GM06990 (cell line): ENCODE measurements at places on chromosomes 4 and X.

GRCh38 chr4:110247591-110247990 lies 49.2 kb upstream of the ELOVL6 start:
- no peak for DNase-seq

GRCh38 chr4:6619466-6620255 lies 20.8 kb upstream of the MRFAP1 start:
- DNase-seq, result no peak

DNA sequence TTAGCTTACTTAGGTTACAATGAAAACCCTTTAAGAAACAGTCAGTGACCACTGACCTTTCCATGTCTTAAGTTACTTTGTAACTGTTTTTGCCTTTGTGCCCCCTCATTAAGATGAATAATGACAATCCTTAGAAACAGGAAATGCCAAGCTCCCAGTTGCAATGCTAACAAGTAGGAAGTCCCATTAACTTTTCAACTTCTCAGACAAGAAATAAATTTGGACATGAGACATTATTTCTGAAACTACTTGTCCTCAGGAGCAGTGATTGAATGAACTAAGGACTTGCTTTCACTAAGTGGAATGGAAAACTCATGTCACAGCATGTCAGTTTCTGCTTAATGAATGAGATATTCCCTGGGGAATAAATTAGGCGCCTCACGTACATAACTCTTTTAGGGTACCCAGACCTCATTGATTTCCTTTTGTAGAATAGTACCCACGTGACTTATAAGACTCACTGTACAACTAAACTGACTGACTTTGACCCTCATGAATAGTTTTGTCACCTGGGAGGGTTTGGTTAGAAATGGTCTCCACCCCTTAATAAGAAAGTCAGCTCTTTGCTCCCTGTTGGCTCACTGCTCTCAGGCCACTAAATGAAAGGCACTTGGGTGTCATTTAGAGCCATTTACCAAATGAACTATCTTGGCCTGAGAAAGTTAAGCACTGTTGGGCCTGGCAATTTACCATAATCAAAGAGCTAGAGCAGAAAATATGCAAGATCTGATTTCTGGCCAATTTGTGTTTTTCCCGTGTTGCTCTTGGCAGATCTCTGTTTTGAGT lies 383.9 kb downstream of the RPA4 start:
- DNase-seq, result no peak

GRCh38 chr4:145709336-145709735 lies 29.4 kb downstream of the C4orf51 start:
- DNase-seq, result no peak

GRCh38 chr4:100742045-100742444 lies 224.2 kb upstream of the EMCN start:
- no peak for DNase-seq

DNA sequence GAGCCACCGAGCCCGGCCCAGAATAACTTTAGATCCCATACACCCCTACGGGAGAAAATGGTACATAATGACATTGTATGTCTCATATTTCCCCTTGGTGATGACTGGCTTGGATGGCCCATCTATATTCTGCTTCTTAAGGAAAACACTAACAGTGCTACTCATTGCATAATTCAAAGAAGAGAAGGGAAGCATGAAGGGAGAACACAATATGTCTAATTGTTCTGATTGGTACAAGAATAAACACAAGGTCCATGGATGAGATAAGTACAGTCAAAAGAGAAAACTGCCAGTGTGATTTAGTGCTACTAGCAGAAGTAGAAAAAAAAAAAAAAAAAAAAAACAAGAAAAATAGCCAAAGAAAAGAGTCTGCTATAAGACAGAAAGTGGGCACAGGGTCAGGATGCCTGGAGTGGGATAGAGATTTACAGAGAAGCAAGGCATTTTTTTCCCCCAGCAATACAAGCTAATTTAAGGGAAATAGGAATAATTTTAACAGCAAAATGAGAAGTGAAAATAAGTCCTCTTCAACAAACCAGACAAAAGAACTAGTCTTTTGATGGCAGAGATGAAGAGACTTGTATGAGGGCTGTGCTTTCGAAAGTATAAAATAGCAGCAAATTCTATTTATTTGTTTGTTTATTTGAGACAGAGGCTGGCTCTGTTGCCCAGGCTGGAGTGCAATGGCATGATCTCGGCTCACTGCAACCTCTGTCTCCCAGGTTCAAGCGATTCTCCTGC lies 96.5 kb upstream of the MAP3K15 start:
- peak; percentile 27 for DNase-seq

DNA sequence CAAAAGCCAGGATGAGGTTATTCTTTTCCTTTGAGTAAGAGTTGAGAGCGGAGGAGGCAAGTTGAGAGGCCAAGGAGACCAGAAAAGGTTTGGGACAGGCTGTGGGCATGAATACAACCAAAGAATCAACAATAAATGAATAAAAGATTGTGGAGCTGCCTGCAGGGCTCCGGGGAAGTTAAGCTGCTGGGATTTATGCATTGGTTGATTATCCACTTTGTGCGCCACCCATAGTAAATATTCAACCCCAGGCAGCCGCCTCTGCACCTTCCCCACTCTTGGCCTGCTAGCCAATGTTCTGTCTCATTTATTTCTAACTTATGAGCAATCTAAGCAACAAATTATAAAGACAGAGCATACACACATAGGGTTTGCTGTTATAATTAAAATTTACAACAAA lies 28.2 kb upstream of the IGSF1 start:
- no peak for DNase-seq

GRCh38 chr4:165872461-165873297 lies at the start of gene TLL1:
TSS of gene TLL1 (plus strand) at chr4:165873237. CDS start at chr4:165873905, 668 bp downstream.
- DNase-seq, result no peak

- DNase-seq, result peak; percentile 5
Measured at GRCh38 chrX:80876877-80877276, 67.2 kb upstream of the BRWD3 start.

DNA sequence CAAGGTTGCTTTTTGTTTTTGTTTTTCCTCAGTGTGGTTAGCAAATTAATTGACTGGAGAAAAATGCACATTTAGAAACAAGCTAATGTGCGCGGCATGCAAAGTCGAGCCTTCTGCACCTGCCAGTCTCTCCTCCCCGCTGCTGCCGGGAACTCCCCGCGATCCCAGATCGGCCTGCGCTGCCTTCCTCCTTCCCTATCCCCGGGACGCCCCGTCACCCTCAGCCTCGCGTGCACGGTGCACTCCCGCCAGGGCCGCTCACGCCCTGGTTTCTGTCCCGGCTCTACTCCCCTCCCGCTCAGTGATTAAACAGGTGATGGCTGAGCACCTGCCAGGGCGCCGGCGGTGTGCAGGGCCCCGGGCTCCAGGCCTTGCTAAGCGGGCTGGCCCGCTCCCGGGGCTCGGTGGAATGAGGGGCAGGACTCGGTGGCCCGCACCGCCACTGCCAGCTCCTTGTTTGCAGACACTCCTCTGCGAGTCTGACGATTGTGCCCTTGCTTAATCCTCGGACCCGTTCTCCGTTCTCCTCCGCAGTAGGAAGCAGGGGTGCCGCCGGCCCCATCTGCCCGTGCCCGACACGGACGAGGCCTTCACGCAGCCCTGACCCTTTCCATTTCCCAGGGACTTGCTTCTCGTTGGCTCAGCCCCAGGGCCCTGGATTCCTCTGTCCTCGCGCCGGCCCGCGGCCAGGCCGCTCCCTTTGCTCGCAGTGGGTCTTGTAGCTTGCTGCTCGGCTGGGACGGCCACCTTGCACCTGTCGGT lies 143.4 kb downstream of the TRIML1 start:
- DNase-seq, result no peak

- no peak for DNase-seq
Measured at GRCh38 chrX:1449823-1450149, 2.9 kb downstream of the ASMTL start.
